ENCODE measurements at places on chromosomes 3 and 15. TPM values are rescaled to one million over a fixed set of nuclear protein-coding genes. Genes with fewer than 3 reads are reported as not detected.

The GNAT1 gene
- not detected for polyA plus RNA-seq

DNA sequence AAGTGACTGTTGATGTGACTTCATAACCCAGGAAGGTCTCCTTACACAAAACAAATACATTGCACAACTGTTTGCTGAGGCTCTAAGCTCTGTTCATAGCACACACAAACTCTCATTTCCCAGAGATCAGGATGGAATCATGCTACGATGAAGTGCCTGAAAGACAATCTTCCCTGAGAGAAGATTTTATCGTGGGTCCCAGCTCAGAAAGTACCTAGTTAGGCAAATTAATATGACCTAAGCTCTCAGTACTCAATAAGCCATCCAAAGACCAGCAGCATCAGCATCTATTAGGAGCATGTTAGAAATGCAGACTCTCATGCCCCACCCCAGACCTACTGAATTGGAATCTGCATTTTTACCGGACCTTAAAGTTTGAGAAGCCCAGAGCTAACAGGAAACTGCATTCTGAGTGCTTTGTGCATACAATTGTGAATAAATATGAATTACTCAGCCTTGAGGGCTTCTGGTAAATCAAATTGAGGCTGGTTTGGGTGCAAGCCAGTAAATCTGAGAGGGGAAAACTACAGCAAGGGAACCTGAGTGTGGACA, 161.5 kb upstream of the C2CD4B start:
- H3K27me3 ChIP-seq, result no peaks in the 10 kb centered on the region
- H3K27ac ChIP-seq, result no peak overlapping the region
- no peaks in the 10 kb centered on the region for H3K4me1 ChIP-seq
- no peak for DNase-seq
- no peak overlapping the region for H3K4me3 ChIP-seq

DNA sequence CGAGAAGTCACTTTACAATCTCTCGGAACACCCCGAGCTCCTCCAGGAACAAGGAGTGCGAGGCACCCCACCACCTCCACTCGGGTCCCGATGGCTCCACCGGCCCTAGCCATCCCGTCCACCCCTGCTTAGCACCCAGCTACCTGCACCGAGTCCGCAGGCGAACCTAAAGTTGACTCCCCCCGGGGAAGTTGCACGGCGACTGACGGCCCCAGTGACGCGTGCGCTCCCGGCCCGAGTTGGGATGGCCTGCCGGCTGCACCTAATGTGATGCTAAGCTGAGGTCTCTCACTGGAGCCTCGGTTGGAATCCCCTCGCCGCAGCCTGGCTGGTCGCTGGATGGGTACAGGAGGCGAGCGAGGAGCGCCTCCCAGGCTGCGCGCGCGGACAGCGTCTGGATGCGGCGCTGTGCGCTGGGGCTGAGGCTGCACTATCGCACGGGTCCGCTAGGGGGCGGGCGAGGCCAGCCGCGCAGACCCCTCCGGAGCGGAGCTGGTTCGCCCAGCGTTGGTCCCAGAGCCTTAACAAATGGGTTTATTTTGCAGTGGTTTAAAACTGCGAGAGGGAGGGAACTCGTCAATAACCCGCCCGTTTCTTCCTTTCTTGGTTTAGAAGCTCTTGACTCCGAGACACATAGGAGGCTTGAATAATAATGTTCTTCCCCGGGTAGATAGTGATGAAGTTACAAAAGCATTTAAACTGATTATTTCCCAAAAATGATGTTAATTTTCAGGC, at the start of gene OXTR:
TSS of gene OXTR (minus strand) at position 526 of the 735 bp plus-strand sequence. CDS start 1,426 bp downstream, outside the sequence.
- no peak within 1 kb of the TSS for H3K4me3 ChIP-seq
- H3K27me3 ChIP-seq, result peaks cover 9% of the 10 kb centered on the region
- peaks cover 13% of the 10 kb centered on the region for H3K4me1 ChIP-seq

The AQP9 gene
- not detected for polyA plus RNA-seq

DNA sequence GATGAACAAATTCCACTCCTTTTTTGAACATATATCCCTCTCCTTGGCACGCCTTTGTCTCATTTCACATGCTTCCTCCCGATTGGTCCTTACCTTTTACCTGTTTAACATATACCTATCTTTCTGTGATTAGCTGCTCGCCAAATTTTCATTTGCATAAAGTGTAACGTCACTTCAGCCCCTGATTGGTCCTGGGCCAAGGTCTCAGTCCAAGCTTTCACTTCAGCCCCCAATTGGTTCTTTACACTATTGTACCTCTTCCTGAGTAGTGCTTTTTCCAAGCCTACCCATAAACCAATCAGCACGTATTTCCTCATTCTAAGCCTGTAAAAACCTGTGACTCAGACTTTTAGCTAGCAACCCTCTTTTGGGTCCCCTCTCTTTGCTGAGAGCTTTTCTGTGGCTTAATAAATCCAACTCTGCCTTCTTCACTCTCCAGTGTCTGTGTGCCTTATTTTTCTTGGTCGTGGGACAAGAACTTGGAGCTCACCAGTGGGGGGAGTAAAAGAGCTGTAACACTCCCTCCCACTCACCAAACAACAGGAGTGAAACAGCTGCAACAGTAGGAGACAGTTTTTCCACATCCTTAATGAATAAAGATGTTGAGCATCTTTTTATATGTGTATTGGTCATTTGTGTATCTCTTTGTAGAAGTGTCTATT, 584 bp upstream of the XCR1 start:
- H3K36me3 ChIP-seq, result no peaks in the 10 kb centered on the region
- H3K27ac ChIP-seq, result no peak overlapping the region
- no peak for DNase-seq
- H3K4me3 ChIP-seq, result no peak overlapping the region
- no peaks in the 10 kb centered on the region for H3K27me3 ChIP-seq

The LARP6 gene
- polyA plus RNA-seq, result not detected
